T-helper 2 cell treated with Interferon-gamma antibody and Interleukin-4, amounts not matched to agents 5 μg/mL and 100 μg/mL, for 36 hours (primary cell): ENCODE measurements at places on chromosomes 2 and 18.
A peak's percentile ranks its signal among the peaks of the same experiment; 100 is the strongest.

GRCh38 chr2:191265311-191266170 lies 20.3 kb downstream of the MYO1B start:
- H3K36me3 ChIP-seq, result no peaks in the 10 kb centered on the region
- H3K4me1 ChIP-seq, result no peaks in the 10 kb centered on the region
- DNase-seq, result no peak
- H3K27me3 ChIP-seq, result peaks cover under 1% of the 10 kb centered on the region
- H3K27ac ChIP-seq, result no peak overlapping the region

DNA sequence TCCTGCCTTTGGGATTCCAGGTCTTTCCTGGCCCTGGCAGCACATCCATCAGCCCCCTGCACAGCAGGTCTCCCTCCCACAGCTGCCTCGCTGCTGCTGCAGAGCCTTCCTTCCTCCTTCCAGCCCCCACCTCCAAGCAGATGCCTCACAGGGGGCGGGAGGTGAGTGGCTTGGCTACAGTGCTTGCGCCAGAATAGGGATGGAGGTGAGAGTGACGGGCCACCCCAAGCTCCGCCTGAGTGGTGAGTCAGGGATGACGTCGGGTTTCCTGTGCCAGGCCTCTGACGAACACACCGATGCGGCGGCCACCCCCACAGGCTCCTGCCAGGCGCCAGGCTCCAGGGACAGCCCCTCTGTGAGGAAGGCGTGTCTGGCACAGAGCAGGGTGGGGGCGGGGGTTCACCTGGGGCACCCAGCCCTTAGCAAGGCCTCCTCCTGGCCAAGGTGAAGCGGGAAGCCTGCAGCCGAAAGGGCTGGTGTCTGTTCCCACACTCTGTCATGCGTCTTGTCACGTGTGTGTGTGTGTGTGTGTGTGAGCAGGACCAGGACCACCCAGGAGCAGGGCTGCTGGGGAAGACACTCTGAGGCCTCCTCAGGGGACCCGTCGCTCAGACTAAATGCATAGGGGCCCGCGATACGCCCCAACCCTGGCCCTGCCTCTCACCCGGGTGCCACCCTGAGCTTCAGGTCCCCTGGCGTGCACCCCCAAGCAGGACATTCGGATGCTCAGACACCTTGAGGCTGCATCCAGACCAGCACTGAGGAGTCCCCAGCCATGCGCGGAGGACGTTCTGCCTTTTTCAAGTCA lies 3.4 kb upstream of the DUSP2 start:
- H3K4me1 ChIP-seq, result peaks cover 57% of the 10 kb centered on the region
- H3K36me3 ChIP-seq, result peaks cover 9% of the 10 kb centered on the region
- H3K27me3 ChIP-seq, result no peaks in the 10 kb centered on the region
- DNase-seq, result peak; percentile 97

GRCh38 chr2:133817680-133818566 lies 249.7 kb upstream of the NCKAP5 start:
- no peaks in the 10 kb centered on the region for H3K27me3 ChIP-seq
- H3K4me1 ChIP-seq, result no peaks in the 10 kb centered on the region
- H3K36me3 ChIP-seq, result no peaks in the 10 kb centered on the region

DNA sequence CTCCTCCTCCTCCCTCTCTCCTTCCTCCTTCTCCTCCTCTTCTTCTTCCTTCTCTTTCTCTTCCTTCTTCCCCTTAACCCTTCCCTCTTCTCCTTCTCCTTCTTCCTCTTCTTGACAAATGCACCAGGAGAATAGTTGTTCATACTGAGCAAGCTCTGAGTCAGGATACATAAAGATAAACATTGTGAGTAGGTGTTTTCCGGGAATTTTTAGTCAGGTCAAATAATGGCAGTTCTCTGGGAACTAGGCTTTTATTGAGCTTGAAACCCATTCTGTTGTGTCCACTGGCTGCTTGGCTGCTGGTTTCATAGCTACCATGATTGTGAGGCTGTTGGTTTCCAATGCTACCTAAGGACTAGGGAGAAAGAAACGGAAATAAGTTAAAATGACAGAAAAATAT lies 1144.7 kb upstream of the DDX18 start:
- H3K4me1 ChIP-seq, result no peaks in the 10 kb centered on the region
- H3K27me3 ChIP-seq, result no peaks in the 10 kb centered on the region
- H3K4me3 ChIP-seq, result no peak overlapping the region
- no peak for DNase-seq

DNA sequence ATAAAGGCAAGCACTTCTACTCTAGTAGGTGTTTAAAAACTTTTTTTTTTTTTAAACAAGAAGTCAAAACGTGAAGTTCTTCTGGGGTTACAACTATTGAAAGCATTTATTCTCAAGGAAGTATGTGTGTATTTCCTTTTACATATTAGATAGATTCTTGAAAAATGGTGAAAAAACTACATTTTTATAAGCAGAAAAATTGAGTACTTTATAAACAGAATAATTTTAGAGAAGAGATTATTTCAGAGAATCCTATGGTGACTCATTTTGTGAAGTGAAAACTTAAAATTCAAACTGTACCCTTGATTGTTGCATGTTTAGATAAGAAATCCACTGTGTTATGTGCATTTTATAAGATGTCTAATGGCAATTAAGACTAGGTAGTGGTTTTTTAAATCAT lies 2.9 kb downstream of the EML4 start:
- no peak overlapping the region for H3K4me3 ChIP-seq
- H3K27me3 ChIP-seq, result no peaks in the 10 kb centered on the region
- H3K36me3 ChIP-seq, result peaks cover 10% of the 10 kb centered on the region
- no peak overlapping the region for H3K27ac ChIP-seq
- peaks cover 21% of the 10 kb centered on the region for H3K4me1 ChIP-seq

DNA sequence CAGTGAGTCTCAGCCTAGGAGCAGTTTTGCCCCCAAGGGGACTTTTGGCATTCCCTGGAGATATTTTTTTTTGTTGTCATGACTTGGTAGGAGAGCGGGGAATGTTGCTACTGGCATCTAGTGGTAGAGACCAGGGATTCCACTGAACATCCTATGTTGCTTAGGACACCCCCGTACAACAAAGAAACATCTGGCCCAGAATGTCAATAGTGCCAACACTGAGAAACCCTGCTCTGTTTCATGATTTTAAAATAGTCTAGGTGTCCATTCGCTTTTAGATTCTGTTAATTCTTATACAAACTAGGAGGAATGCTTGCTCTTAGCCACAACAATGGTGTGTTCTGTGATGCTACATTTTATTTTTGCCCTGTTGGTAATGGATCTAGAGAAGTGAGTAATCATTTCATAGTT lies 225.8 kb upstream of the SIX3 start:
- H3K36me3 ChIP-seq, result no peaks in the 10 kb centered on the region
- H3K27me3 ChIP-seq, result no peaks in the 10 kb centered on the region
- DNase-seq, result no peak
- H3K4me1 ChIP-seq, result no peaks in the 10 kb centered on the region

DNA sequence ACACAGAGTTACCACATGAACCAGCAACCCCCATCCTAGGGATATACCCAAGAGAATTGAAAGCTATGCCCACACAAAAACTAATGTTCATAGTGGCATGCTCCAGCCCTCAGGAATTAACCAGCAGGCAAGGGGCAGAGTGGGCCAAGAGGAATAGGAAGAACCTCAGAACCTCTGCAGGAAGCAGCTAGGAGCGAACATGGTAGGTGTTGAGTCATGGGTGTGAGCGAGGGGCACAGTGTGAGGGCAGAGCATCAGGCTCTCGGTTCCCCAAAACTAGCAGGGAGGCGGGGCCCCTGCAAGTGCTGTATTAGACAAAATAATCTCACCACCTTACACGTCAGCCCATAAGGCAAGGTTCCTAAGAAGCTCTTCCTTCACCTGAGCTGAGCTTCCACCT lies 5.6 kb upstream of the RUFY4 start:
- H3K27me3 ChIP-seq, result peaks cover 8% of the 10 kb centered on the region
- H3K4me3 ChIP-seq, result no peak overlapping the region
- H3K36me3 ChIP-seq, result no peaks in the 10 kb centered on the region

DNA sequence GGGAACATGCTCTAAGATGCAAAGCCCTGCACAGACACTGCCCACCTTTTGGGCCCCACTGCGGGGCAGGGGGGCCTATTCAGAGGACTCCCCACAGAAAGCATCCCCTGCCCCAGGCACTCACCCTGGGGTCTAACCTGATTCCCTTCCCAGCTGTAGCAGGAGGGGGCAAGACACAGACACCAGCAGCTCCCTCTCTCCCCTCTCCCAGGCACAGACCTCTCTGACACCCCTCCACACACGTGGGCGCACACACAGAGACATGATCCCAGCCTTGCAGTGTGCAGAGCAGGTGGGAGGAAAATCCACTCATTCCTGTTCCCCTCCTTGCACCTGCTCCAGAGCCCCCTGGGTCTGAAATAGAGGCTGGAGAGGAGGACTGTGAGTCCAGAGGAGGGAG lies 10.7 kb downstream of the TNS1 start:
- H3K4me1 ChIP-seq, result no peaks in the 10 kb centered on the region
- H3K27me3 ChIP-seq, result no peaks in the 10 kb centered on the region
- no peak overlapping the region for H3K4me3 ChIP-seq

DNA sequence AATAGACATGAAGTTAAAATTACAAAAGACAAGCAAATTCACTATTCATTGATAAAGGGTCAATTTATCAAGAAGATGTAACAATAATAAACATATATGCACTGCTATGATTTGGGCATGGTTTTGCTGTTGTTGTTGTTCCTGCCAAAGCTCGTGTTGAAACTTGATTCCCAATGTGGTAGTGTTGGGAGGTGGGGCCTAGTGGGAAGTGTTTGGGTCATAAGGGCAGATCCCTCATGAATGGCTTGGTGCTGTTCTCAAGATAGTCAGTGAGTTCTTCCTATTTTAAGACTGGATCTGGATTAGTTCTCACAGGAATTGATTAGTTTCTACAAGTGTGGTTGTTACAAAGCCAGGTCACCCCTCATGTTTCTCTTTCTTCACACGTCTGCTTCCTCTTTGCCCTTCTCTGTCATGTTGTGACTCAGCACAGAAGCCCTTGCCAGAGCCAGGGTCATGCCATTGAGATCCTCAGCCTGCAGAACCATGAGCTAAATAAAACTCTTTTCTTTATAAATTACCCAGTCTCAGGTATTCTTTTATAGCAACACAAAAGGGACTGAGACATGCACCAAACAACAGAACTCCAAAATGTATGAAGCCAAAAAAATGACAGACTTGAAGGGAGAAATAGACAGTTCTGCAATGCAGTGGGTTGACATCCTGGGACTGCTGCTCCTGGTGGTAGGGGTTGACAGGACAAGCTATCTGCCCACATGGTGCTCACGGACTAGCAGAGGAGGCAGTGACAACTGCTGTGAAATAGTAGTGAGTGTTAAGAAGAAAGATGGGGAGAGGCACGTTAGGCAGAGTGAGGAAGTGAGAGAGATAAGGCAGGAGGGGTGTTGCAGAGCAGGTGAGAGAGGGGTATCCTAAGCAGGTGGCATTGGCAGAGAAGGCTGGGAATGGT lies 18.6 kb upstream of the SKA1 start:
- H3K4me3 ChIP-seq, result peak overlapping the region; percentile 25
- H3K36me3 ChIP-seq, result no peaks in the 10 kb centered on the region
- peaks cover 10% of the 10 kb centered on the region for H3K4me1 ChIP-seq
- H3K27ac ChIP-seq, result peak overlapping the region; percentile 12
- peaks cover 38% of the 10 kb centered on the region for H3K27me3 ChIP-seq

DNA sequence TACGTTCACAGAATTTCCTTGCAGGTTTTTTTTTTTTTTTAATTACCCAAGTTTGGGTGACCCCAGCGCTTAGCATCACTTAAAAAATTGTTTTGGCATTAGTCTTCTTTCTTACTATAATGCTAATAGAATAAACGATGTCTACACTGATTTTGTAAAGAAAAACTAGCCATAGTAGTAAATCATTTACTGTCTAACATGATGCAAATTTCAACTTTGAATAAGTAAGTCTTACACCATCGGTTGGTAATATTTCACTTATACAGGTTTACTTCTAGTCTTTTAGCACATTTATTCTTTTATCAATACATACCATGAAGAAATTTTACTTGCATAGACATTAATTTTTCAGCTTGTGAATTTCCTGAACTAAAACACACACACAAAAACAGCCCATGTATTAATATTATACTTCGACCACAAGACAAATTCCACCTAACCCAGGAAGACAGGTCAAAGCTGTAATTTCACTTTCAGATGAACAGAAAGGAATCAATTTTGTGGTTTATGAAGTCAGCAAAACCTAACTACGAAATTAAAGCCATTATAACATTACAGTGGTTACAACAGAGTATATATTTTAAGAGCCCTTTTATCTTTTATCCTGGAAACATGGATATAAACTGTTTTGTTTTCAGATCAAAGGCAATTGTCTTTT lies 1.9 kb downstream of the YES1 start:
- peak overlapping the region; percentile 96 for H3K4me3 ChIP-seq
- peaks cover 74% of the 10 kb centered on the region for H3K4me1 ChIP-seq
- DNase-seq, result no peak
